Activated CD8-positive, alpha-beta memory T cell treated with anti-CD3 and anti-CD28 coated beads, Interleukin-2, amount 10 ng/mL, durations not matched to agents 7 days and 5 days (primary cell): ENCODE measurements at places on chromosomes 4 and X. TPM values are rescaled to one million over a fixed set of nuclear protein-coding genes. Genes with fewer than 3 reads are reported as not detected.

DNA sequence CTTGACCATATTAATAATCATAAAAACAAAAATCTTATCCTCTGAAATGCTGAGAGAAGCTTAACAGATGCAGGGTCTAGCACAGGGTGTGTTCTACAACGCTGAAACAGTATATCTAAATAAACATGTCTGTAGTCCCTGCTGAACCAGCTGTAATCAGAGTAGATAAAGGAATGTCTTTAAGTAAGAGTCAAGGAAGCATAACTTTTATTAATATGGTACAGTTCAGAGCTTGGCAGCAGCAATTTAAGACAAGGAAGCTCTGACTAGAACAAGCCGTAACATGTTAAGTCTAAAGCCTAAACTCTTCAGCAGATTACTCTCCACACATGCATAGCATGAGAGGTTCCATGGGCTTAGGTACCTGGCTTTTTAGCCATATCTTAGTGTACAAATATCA lies 36.1 kb downstream of the NFKB1 start:
- DNase-seq: no peak

GPRIN3 gene
- total RNA-seq: 66.9 TPM

DNA sequence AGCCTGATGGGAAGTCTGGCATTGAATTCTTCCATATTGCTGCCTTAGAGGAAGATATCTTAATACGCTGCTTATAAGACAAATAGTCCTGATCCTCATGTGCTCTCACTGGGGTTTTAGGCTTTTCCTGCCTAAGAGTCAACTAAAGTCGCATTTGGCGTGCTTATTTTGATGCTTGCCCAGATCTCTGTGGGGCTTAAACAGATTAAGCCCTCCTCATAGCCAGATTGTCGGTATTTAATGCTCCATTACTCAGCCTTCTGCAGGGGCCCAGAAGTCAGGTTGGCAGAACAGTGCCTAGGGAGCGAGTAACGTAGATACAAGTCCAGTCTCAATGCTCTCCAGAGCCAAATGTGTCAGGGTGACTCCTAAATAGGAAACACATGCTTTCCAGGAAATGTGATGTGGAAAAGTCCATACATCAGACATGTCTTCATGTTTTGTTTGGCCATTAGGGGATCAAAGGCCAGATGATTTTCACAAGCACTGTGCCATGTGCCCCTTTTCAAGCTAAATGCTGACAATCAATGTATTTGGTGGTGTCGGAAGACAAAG lies 262.8 kb downstream of the PRDM5 start:
- no peak for DNase-seq

DNA sequence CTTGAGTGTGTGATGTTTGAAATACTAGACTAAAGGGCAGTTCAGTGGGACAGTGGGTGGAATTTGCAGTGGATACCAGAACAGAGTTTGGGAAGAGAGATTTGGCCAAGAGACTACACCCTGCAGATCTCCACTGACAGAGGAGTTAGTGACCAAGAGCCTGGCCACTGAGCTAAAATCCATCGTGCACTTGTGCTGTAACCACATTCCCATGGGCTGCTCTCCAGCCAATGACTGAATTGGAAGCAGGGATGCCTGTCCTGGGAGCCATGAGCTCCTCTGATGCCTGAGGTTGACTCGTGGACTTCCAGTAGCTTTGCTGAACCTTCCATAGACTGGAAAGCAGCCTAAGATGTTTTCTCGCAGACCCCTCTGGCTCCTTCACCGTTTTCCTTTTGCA lies 296.1 kb downstream of the TRIML1 start:
- DNase-seq: no peak

CCDC120 gene
- total RNA-seq: 7.9 TPM

- DNase-seq: no peak
These were observed 82.5 kb downstream of the GPAT3 start for GRCh38 chr4:83618431-83618830.

DNA sequence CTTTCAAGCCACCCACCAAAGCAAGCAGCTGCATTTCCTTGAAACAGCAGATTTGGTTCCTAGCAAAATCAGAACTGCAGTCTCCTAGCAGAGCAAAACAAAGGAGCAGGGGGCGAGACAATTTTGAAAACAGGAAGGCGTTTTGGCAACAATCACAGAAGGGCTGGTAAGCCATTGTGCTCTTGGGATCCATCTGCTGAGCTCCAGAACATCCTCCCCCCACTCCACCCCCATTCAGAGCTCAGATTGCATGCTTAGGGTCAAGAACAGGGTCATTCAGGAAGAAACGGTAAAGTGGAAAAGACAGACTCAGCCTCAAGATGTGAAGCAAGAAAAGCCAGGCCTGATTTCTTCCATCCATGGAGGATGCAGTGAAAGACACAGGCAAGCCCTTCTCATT lies 7.6 kb upstream of the PCDH19 start:
- no peak for DNase-seq

DNA sequence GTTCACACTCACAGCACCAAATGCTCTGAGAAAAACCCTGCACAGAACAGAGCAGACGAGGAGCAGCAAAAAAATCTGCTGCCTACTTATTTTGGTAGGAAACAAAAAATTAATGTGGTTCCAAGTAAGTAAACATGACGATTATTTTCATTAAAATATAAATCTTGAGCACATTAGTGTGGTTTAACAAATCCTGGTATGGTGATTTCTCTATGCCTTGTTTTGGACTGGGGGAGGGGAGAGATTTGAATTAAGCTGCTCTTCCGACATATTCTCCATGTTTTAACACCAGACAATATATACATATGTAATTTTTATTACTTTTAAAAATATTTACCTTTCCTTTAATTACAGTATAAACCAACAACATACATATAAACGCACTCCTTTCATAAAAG lies 1.8 kb downstream of the CAMK2D start:
- no peak for DNase-seq

GRCh38 chr4:149751174-149751573 lies 64.5 kb downstream of the IQCM start:
- no peak for DNase-seq

- DNase-seq: no peak
These were observed 721 bp downstream of the FAM184B start for GRCh38 chr4:17780501-17781299.

DNA sequence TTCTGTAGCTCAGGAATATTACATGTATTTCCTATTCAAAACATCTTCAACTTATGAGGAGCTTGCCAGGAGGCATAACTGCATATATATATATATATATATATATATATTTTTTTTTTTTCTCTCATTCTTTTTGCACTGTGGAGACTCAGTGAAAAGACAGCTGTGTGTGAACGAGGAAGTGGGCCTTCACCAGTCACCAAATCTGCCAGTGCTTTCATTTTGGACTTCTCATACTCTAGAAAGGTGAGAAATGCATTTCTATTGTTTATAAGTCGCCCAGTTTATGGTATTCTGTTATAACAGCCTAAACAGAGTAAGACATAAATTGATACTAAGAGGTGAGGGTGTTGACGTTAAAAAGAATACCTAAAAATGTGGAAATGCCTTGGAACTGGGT lies 710.6 kb downstream of the TRAM1L1 start:
- no peak for DNase-seq

DNA sequence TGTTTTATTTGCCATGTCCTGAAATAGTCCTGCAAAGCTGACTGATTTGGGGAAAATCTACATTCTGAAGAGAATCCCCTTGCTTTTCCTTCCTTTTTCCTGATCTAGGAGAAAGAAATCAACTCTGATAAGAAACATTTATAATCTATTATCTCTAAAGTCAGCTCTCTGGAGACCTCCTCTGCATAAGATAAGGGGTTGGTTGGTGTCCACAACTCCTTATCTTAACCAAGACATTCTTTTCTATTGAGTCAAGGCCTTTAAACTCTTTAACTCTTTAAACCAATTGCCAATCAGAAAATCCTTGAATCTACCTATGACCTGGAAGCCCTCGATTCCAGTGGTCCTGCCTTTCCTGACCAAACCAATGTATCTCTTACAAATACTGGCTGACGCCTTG lies 373.6 kb upstream of the RASGEF1B start:
- no peak for DNase-seq

PCSK1N gene
- 0.21 TPM for total RNA-seq

GRCh38 chr4:81522711-81523110 lies 51.0 kb upstream of the RASGEF1B start:
- no peak for DNase-seq

DNA sequence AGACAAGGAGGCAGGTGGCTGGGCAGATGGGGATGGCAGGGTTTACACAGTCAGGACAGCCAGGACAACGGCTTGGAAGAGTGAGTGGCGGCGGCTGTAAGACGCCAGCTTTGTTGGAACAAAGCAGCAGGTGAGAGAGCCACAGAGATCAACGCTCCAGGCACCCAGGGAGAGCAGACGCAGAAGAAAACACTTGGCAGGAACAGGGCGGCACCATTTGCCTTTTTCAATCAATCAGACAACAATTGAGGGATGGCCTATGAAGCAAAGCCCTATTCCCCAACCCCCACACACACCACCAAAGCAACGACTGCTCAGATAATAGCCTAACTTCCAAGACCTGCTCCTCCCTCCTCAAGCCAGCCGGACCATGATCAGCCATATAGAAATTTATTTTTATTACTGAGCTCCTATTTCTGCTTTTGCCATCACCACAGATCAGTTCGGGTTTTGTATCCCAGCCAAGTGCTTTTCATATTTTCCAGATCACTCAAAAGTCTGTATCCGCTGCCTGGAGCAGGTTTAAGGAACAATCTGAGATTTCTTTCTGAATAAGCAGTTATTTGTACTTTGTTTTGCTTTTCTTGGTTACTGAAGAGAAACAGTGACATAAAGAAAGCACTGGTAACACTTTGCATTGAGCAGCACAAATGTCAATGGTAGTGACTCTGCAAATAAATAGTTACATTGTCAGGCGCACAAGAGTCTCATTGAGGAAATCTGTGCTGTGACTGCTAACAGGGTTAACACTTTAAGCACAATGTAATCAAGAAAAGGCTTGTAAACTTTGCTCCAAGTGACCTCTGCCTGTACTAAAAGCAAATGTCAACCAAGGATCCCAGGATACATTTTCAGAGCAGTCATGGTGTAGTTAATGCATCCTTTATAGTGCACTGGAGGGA lies 81.8 kb upstream of the RBPJ start:
- DNase-seq: no peak

DNA sequence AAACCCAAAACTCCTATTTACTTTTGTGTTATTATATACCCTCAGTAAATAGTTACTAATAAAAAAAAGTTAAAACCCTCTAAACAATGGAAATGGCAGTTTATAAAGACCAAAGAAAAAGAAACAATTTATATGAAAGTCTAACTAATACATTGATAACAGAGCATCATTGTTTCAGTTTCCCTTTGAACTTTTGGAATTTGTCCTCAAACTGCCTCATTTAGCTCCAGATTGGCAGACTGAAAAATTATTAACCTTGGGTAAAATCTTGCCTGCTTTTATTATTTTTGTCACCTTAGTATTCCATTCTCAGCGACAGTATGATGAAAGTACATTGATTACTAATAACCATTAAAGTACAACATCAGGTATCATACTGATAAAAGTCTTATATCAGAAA lies 124.0 kb downstream of the PDE5A start:
- no peak for DNase-seq

CCDC160 gene
- not detected for total RNA-seq

DNA sequence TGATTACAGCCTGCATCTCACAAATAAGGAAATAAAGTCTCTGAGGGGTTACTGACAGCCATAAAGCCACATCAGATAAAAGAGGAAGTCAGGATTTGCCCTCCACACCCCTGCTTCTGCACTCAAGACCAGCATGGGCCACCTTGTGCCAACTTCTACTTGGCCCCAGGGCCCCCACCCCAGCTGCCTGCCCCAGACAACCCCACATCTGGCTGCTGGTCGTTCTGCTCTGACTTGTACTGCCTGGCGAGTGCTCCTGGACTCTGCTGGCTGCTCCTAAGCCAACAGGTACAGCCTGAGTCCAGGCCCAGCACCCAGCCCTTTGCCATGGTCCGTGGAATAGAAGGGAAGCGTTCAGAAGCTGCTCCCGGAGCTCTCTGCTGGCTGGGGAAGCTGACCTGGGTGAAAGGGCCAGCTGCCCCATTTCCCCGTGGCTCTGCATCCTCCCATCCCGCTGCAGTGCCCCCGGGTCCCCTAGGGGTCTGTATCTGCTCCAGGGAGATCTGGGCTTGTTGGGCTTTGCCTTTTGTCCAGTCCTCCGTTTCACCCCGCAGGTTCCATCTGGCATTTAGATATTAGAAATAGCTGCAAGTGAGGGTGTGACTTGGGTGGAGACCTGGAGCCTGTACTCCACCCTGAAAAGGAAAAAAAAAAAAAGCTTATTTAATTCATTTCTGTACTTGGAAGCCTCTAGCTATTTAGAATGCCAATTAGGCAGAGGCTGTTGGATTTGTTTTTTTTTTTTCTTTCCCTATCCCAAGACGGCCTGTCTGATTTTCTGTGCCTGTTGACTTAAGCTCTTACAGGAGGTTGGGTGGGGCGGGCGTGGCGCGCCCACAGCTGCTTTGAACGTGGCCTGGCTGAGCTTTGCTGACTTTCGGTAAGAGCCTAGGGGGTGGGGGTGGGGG lies 194.7 kb downstream of the PTTG2 start:
- peak; percentile 50 for DNase-seq

- no peak for DNase-seq
These were observed 341.2 kb upstream of the BOD1L1 start for GRCh38 chr4:13968723-13969122.

- DNase-seq: no peak
These were observed 146.4 kb downstream of the FHIP1A start for GRCh38 chr4:151555151-151555945.

CLDN2 gene
- total RNA-seq: not detected

DNA sequence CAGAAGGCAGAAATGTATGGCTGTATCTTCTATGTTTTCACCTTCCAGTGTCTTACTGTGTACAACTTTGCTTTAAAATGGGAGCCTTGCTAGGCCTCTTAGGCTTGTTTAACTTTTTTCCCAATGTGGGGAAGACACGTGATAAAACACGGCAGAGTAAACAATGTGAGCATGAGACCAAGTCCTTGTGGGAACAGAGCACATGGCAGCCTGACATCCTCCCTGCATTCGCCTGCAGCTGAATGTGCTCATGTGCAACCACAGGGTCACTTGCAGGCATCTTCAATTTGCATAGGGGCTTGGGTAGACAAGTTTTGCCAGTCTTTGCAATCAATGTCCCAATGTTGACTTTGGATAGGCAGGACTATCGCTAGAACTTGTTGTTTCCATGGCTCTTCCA lies 91.8 kb downstream of the CCNG2 start:
- no peak for DNase-seq

- no peak for DNase-seq
These were observed 36.7 kb downstream of the DIAPH2 start for GRCh38 chrX:96721354-96721753.

SPINK2 gene
- 1.5 TPM for total RNA-seq
